Activated CD4-positive, alpha-beta T cell treated with anti-CD3 and anti-CD28 coated beads for 36 hours (primary cell): ENCODE measurements at places on chromosomes 16 and 17. TPM values are rescaled to one million over a fixed set of nuclear protein-coding genes. Genes with fewer than 3 reads are reported as not detected.

GRCh38 chr17:9557161-9557755, 18.4 kb downstream of the STX8 start:
- DNase-seq: no peak

- DNase-seq: peak; percentile 72
Observed at GRCh38 chr16:678858-679813, 1.1 kb upstream of the STUB1 start.

GRCh38 chr17:45104029-45104428, 28.3 kb downstream of the PLCD3 start:
- DNase-seq: no peak

The NECAB2 gene
- total RNA-seq: not detected

The MAP2K6 gene
- total RNA-seq: 2.7 TPM

- no peak for DNase-seq
Observed at GRCh38 chr16:53045341-53046220, 7.1 kb downstream of the CHD9NB start.

GRCh38 chr16:52861614-52862022, 191.1 kb downstream of the CHD9NB start:
- no peak for DNase-seq

DNA sequence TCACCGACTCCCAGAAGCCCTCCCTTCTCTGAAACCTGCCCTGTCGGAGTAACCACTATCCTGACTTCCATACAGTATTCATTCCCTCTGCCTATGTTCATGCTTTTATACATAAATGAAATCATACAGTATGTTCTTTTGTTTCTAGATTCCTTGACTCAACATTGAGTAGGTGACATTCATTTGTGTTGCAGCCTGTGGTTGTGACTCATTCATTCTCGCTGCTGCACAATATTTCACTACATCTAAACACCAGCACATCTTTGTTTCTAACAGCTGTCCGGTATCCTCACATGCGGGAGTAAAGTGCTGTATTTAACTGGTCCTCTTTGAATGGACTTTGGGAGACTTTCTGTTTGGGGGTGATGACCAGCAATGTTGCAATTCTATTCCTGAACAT, 135.0 kb upstream of the FOXF1 start:
- DNase-seq: no peak

DNA sequence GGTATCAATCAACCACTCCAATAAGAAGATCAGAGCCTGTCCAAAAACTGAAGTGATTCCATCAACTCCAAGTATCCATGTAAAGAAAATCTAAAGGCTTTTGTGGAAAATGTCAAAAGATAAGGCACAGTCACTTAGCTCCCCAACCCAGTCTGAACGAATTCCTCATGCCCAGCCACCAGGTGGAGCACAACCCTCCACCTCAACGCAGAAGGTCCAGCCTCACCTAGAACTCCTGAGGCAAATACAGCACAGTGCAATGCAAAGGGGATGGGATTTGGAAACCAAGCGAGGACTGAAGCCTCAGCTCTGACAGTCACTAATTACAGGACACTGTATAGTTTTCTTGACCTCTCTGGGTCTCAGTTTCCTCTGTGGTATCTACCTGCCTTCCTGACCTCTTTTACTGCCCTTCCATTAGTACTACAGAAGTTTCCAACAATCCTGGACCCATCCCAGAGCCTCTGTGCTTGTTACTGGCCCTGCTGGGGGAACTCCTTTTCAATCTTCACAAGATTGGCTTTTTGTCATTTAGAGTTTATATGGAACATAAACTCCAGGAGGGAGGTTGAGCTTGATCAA, 2.0 kb downstream of the NCBP3 start:
- DNase-seq: peak; percentile 72

DNA sequence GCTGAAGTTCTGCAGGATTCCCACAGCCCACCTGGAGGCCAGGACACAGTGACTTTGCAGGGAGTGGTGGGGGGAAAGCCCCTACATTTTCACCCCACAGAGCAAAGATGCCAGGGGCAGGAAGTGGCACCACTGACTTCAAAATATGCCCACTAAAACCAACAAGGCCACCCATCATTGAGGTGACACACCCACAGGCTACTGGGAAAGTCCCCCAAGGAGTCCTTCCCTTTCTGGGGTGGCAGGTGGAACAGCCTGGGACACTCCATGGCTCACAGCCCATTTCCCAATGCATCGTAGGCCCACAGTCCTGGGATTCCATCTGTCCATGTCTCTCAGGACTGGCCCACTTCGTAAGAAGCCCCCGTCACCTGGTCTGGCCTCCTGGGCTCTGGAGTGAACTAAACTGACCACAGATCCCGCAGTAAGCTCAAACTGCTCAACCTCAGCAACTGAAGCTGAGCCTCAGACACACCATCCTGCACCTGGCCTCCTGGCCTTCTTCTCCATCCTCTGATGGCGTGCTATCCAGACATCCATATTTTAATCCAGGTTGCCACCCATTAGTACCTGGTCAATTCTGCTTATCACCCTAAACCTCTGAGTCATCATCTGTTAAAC, 7.5 kb upstream of the CCL1 start:
- DNase-seq: no peak

- no peak for DNase-seq
Observed at GRCh38 chr17:36135465-36135864, 31.8 kb downstream of the CCL4 start.

DNA sequence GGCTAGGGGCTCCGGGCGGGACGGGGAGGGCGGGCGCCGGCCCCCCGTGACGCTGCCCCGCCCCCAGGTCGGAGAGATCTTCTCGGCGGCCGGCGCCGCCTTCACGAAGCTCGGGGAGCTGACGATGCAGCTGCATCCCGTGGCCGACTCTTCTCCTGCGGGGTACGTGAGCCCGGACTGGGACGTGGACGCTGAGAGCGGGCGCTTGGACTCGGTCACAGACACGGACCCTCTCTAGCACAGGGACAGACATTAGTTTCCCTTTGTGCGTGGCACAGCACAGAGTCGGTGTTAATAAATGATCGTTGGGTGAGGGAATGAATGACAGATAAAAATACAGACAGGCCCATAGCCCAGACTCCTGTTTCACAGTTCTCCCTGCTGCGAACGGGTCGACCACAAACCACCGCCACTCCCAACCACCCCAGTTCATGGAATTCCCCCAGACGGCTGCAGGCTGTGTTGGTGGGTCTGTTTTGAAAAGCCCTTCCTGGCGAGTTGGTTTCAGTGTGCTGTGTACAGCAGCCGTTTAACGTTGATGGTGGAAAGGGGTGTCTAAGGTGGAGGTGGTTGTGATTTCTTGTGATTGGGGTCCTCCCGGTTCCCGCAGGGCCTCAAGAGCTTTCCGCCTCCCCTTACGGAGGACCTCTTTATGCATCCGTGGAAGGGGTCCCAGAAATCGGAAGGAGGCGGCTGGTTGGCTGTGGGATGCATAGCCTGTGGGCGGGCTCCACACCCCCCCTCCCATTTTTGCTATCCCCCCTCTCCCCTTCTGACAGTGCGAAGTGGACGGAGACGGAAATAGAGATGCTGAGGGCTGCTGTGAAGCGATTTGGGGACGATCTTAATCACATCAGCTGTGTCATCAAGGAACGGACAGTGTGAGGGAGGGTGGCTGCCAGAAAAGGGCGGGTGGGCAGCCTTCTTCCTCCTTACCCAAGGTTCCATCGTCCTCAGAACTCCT, 2.9 kb downstream of the RNASEK start:
- DNase-seq: peak; percentile 86

DNA sequence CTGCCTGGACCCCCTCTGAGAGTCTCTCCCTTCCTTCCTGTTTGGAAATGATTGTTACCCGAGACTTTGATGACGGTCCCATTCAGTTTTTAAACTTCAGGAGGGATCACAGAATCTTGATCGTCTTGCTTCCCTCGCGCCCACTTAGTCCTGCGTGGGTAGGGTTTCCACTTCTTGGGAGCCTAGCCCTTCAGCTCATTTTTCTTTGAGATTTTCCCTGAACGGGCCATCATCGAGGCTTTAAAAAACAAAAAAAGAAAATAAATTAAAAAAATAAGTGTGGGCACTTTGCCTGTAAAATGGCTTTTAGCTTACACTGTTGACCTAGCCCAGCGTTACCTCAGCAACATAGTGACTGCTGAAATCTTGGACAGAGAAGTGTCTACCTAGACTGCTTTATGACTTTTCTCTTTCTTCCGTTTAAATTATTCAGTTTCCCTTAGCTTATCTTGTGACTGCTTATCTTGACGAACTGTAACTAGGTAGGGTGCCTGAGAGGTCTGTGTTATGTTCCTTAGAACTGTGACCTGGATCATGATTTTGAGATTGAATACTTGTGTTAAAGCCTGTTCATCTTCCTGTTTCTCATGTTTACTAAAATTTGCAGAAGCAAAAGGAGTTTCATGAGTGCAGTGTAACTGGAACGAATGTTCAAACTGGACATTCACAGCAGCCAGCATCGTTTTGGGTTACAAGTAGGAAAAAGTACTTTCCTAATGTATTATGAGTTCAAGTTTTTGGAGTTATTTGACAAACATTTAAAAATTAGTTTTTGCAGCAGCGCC, 874 bp downstream of the WWP2 start:
- DNase-seq: no peak

DNA sequence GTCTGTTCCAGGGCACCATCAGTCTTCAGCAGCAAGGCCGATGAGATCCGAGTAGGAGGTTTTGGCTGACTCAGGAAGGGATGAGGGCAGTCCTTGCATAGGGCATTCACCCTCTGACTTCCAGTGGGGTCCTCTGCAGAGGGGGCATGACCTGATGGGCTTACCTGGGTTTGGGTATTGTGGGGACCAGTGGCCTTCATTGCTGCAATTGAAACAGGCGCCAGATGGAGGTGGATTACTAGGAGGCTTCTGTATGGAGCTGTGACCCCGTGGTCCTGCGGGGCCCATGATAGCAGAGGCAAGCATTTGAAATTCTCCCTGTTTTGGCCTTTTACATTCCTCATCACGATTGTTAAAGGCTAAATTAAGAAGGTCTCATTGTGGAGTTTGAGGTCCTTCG, 2448.7 kb downstream of the TP53TG3F start:
- DNase-seq: no peak

The EIF1 gene
- total RNA-seq: 869 TPM

GRCh38 chr17:80795090-80795580, 196.5 kb upstream of the CHMP6 start:
- no peak for DNase-seq

The QRICH2 gene
- total RNA-seq: 1.2 TPM

DNA sequence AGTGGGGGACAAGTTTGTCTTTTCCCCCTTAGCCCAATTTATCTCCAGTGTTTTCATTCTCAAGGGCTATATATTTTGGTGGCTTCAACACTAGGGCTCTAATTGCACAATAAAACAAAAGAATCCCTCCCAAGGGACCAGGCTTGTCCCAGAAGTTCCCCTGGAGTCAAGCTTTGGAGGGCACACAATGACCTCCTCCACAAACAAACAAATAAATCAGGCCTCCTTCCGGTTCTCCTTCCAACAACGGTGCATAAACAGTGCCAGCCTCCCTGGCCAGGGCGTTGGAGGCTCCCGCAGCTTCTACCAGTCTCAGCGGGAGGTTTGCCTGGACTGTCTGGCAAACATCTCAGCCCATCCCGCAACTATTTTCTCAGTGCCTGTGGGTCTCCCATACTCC, 188.0 kb upstream of the FOXF1 start:
- DNase-seq: no peak

The TAX1BP3 gene
- 12.0 TPM for total RNA-seq

The AHSP gene
- not detected for total RNA-seq

- DNase-seq: no peak
Observed at GRCh38 chr17:63039899-63040602, 74.0 kb downstream of the TANC2 start.

The FOXO3B gene
- total RNA-seq: 4.4 TPM

DNA sequence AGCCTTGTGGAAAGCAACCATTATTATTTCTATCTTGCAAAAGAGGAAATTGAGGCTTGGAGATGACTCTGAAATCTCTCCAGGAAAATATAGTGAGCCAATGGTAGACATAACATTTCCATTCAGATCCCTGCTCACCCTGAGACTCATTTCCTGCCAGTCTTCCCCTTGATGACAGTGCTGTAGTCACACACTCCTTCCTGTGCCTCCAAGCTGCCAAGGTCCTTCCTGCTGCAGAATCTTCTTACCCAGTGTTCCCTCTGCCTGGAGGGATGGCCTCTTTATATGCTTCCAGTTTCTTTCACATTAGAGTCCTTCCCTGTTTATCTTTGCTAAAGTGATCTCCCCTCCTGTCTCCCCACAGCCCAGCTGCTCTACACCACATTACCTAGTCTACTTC, 648.1 kb downstream of the TOX3 start:
- DNase-seq: no peak
